ENCODE measurements at places on chromosomes 11 and 22.

DNA sequence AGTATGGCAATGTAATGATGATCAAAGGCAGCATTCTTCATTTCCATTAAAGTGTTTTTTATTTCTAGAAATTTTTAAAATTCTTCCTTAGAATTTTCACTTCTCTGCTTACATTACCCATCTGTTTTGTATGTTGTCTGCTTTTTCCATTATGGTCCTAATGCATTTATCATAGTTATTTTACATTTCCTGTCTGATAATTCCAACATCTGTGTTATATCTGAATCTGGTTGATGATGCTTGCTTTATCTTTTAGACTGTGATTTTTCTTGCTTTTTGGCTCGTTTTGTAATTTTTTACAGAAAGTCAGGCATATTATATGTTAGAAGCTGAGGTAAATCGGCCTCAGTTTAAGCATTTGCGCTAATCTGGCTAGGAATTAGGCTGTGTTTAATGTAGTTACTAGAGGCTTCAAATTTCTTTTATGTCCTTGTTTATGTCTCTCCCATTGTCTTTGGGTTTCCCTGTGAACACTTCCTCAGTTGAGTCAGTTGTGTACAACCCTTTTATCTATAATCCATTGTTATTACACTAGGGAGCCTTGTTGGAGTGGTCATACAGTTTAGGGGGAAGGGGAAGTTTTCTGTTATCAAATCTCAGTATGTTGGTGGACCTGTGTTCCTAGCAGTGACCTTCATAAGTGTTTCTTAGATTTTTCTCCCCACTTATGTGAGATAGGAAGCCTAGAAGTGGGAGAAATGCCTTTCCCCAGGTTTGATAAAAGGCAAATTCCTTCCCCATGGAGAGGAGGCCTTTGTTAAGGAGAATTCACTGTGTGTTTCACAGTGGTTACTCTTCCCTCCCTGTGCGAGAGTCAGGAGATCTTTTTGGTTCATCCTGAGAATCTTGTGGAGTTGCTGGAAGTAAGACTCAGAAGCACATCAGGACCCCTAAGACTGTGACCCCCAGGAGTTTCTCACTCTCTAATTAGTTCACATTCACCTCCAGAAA lies 437.5 kb downstream of the INSC start:
- no peak for DNase-seq

DNA sequence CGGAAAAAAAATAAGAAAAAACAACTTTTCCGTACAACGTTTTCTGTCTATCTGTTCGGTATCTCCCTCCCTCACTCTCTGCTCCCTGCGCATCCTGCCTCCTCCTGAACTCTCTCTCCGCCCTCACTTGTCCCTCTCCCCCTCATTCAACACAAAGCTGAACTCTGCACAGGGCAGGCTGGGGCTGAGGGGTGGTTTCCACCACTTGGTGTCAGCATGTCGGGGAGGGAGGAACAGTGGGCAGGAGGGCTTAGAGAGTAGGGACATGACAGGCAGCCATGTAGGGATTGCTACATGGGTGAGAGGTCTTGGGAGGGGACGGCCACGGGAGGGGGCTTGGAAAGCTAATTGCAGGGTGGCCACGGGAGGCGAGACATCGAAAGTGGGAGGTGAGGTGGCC lies 17.6 kb downstream of the SLC22A12 start:
- DNase-seq, result no peak

DNA sequence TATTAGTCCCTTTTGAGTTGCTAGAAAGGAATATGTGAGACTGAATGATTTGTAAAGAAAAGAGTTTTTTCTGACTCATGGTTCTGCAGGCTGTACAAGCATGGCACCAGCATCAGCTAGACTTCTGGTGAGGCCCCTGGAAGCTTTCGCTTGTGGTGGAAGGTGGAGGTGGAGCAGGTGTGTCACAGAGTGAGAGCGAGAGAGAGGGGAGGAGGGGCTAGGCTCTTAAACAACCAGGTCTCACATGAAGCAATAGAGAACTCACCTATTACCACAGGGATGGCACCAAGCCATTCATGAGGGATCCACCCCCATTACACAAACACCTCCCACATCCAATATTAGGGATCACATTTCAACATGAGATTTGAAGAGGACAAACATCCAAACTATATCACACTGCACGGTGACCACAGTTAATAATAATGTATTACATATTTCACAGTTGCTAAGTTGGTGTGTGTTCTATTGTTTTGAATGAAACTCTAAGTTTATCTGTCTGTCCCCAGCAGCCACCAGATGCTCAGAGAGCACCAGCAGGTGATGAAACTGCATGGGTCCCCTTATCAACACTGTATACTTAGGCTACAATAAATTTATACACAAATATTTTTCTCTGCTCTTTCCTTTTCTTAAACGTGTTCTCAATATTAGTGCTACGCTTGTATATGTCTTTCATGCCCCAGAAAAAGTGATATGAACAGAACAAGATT lies 14.1 kb downstream of the ZFP91 start:
- no peak for DNase-seq

DNA sequence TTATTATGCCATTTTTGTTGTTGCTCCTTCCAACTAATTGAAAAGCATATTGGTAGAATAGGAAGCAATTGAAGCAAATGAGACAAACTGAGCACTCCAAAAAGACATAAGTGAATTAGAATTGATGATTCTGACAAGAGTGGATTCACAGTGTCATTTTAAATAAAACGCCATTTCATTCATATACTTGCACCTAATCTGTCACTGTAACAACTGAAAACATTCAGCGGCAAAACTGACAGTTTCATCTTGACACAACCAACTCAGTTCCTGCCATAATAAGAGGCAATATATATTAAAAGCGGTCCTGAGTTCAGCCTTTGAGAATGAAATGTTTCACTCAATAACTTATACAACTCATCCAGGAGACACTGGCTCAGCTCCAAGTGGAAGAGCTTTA lies 306.8 kb downstream of the CNTN5 start:
- DNase-seq, result no peak

GRCh38 chr22:24685531-24686190 lies 82.7 kb downstream of the GGT1 start:
- no peak for DNase-seq

GRCh38 chr11:76783294-76783895 lies at the start of gene TSKU:
TSS of gene TSKU (plus strand) at chr11:76783356. CDS start at chr11:76795617, 12,261 bp downstream.
- no peak for DNase-seq
